ENCODE measurements at places on chromosomes 11 and 22.

- DNase-seq = no peak
Observed at GRCh38 chr11:87263979-87264378, 226.2 kb downstream of the TMEM135 start.

DNA sequence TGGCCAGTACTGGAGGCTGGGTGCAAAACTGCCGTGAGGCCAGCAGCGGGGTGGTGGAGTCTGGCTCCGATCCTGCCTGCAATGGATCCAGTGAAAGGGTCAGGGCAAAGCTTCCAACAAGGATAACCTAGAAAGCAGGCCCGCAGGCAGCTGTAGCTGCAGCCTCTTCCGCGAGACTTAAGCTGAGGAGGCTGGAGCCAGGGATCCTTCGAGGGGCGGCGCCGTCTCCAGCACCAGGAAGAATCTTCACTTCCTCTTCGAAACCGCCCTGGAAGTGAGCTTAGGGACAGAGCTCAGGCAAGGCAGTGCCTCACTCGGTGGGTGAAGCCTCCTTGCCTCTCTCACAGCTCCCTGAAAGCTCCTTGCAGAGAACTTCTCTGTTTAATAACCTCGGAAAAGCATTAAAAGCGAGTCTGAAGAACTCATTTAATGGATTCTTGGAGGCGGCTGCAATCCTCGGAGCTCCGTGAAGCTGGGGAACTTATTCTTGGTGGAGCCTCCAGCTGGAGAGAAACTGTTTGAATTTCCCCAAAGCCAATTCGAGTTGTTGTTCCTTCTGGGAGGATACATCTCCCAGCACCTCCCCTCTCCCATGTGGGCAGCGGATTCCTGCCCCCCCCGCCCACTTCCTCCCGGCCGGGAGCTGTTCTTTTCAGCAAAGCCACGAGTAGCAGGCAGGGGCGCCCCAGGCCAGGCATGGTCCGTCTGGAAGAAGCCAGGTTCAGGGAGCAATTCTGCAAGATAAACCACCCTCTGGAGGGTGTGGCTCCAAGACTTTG is 169.9 kb downstream of the CTTN start:
- DNase-seq = no peak

DNA sequence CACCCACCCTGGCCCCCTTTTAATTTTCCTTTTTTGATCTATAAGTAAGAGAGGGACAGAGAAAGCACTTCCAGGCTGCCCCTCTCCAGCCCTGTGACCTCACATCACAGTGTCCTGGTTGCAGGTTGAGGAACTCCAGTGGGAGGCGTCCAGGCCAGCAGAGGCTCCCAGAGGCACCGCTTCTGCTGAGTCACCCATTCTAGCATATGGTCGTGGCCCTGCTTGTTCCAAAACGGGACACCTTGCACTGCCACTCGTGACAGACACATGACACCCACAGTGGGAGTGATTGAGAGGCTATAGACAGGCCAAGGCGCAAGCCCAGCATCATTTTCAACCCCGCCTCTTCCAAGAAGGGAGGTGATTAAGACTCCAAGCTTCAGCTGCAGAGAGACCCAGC is 16.0 kb upstream of the TMPRSS4 start:
- DNase-seq = no peak

- DNase-seq = peak; percentile 10
Observed at GRCh38 chr11:61752117-61752924, at the start of gene MYRF. Gene MYRF (plus strand): TSS chr11:61752636. CDS start chr11:61752745, 109 bp downstream.

DNA sequence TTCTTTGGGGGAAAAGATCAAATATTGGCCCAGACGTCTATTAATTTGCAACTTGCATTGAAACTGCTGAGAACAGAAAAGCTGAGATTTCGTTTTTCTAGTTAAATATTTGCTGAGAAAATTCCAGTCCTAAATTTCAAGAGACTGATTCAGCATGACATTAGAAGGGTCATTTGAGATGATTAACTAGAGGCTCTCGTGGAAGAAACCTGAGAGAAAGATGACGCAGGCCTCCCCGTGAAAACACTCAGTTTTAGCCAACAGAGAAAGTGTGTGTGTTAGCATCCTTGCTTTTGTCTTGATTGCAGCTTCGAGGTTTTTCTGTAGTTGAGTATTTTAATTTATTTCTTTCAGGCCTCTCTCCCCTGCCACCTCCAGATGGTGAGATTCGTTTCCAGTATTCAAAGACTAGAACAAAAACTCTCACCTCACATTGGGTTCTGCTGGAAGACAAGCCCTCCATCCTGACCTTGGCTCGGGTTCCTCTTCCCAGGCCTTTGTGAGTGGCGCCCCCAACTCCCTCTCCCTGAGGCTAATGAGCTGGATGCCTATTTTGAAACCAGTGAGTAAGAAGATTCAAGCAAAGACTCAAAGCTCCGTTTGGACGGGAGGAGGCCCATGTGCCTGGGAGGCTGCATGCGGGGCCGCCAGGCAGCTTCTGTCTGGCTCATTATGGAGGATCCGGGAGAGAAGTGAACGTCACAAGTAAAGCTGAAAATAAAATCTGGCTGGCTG is 52.4 kb downstream of the CELSR1 start:
- no peak for DNase-seq

- no peak for DNase-seq
Observed at GRCh38 chr11:134576721-134577171, 164.7 kb upstream of the B3GAT1 start.

- DNase-seq = no peak
Observed at GRCh38 chr11:46175401-46176002, 54.2 kb upstream of the PHF21A start.

DNA sequence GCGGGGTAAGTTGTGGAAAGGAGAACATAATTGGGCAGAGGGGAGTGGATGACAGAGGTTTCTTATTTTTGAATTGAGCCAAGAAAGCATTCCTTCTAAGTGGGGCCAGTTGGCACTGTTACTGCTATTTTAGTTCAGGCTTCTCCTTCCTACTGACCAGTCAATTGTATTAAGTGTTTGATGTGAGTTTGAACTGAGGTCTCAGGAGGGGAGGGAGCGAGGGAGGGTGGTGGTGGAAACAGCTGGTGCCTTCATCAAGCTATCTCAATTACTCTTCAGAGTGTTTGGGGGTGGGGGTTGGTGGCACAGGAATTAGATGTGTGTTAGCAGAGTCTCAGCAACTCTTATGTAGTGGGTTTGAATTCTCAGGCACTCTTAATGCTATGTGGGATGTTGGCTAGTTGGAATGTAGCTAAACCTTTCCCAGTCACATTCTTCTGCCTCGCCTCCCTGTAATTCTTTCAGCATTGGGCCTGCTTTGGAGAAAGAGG is 14.5 kb downstream of the CTNND1 start:
- DNase-seq = no peak

GRCh38 chr11:126602349-126602940 is 247.0 kb downstream of the ST3GAL4 start:
- DNase-seq = no peak

DNA sequence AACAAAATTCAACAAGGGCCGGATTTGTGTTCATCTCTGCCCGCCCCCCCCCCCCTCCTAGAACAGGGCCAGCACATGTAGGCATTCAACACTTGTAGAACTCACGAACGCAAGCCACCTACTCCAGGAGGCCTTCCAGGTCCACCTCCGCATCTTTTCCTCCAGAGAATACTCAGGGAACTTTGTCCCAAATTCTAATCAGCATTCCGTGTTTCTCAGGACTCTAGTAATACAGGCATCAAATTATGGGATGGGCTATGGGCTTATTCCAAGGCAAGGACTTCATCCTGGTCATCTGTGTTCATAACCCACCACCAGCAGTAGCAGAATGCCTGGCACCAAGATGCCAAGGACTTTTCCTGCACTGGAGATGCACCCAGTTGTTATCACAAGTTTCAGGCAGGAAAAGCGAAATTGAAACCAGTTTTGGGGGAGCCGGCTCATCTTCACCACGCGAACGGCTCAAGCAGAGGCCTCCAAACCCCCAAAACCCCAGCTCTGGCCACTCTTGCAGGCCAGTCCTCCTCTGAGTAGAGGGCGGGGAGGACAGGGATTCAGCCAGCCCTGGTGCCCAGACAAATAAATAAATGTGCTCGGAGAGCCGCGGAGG is 462 bp downstream of the UBE2L6 start:
- DNase-seq = no peak
